NCI-H1417 treated with DMSO at 0.1 percent for 48 hours (cell line): ENCODE measurements at places on chromosomes 13 and 19.

GRCh38 chr13:36872621-36873020 is 47.4 kb downstream of the SMAD9 start:
- DNase-seq = no peak

GRCh38 chr19:14158276-14159023 is 22.1 kb upstream of the ASF1B start:
- DNase-seq = no peak

- no peak for DNase-seq
Observed at GRCh38 chr13:57087006-57087405, 53.7 kb upstream of the PRR20A start.

GRCh38 chr13:26996965-26997752 is 174.5 kb downstream of the USP12 start:
- no peak for DNase-seq

DNA sequence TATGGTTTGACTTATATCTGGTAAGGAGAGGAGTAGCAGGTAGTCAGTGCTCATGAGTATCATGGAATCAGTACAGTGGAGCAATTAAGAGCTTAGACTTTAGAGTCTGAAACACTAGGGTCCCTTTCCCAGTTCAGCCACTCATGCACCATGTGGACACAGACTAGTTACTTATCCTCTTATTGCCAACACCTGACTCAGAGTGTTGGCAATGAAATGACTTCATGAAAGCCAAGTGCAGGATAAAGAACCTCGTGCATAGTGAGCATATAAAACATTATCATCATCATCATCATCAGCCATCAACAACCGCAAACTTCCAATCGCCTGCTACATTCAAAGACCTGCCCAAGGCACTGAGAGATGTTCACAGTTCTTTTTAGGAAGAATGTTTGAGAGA is 164.2 kb downstream of the FOXO1 start:
- DNase-seq = no peak

GRCh38 chr13:113094410-113094800 is 11.2 kb upstream of the F7 start:
- DNase-seq = no peak

DNA sequence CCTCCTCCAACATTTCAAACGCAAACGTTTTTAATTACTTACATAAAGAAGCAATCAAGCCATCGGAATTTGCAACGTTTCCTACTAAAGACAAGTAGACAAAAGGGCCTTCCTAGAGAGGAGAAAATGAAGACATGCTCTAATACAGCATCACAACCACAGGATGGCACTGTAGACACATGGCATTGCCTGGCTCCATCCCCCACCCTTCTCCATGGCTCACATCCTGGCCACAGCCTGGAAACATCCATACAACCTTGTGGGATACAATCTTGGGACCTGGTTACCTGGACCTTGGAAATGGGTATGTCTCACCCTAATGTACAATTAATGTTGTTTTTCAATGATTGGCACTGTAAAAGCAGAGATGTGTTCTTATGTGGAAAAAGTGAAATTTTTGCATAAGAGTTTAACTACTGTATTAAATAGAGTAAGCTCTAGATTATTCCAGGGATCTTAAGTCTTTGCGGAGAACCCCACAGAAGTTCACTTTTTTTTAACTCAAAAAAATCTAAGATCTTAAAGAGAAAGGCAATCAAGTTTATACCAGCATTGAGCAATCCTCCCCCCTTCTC is 21.5 kb downstream of the EBPL start:
- peak; percentile 34 for DNase-seq

GRCh38 chr19:48674921-48675824 is 2.4 kb upstream of the NTN5 start:
- DNase-seq = no peak

DNA sequence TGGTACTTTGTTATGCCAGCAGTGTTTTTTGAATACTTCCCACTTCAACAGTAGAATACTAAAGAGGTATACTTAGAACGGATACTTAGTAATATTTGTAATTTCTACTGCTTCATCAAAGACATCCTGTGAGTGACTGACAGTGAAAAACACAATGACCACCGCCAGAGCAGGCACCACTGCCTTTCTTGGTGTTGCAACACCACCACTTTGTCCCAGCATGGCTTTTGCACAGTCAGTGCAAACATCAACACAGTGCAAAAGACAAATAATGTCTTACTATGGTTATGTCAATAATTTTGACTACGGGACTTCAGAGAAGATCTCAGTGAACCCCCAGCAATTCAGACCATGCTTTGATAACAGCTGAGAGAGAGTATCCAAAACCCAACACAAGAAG is 220.5 kb downstream of the RBM26 start:
- no peak for DNase-seq

- DNase-seq = no peak
Observed at GRCh38 chr19:28169168-28169887, 1043.6 kb downstream of the UQCRFS1 start.

- no peak for DNase-seq
Observed at GRCh38 chr13:106183410-106184065, 351.9 kb downstream of the EFNB2 start.

DNA sequence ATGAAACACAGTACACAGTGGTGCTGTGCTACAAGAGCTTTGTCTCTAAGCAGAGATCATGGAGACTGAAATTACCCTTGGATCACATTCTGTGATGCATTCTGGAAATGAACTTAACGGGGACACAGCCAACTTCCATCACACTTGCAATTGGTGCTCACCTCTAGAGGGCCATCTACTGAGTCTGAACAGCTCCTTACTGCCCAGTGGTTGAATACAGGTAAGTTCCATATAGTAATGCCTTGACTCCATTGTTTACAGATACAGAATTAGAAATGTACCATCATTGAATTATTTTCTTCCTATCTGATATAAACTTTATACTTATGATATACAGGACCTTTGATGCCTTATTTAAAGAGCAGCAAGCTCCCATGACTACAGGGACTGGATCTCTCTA is 686.4 kb downstream of the PCDH9 start:
- DNase-seq = no peak

- no peak for DNase-seq
Observed at GRCh38 chr19:49347835-49348234, 12.6 kb downstream of the CD37 start.

- no peak for DNase-seq
Observed at GRCh38 chr19:46616631-46617322, 8.1 kb downstream of the PTGIR start.

- DNase-seq = no peak
Observed at GRCh38 chr19:29616541-29616940, 10.5 kb downstream of the POP4 start.

GRCh38 chr19:2533686-2534422 is 57.9 kb downstream of the GADD45B start:
- no peak for DNase-seq

- DNase-seq = no peak
Observed at GRCh38 chr13:89831157-89831556, 1516.3 kb upstream of the MIR17HG start.

GRCh38 chr19:310781-311496 is 19.7 kb upstream of the PLPP2 start:
- DNase-seq = no peak

- no peak for DNase-seq
Observed at GRCh38 chr13:30422054-30422839, at the start of gene UBE2L5. Gene UBE2L5 (plus strand): TSS chr13:30422493. CDS start chr13:30427991, 5,498 bp downstream.

DNA sequence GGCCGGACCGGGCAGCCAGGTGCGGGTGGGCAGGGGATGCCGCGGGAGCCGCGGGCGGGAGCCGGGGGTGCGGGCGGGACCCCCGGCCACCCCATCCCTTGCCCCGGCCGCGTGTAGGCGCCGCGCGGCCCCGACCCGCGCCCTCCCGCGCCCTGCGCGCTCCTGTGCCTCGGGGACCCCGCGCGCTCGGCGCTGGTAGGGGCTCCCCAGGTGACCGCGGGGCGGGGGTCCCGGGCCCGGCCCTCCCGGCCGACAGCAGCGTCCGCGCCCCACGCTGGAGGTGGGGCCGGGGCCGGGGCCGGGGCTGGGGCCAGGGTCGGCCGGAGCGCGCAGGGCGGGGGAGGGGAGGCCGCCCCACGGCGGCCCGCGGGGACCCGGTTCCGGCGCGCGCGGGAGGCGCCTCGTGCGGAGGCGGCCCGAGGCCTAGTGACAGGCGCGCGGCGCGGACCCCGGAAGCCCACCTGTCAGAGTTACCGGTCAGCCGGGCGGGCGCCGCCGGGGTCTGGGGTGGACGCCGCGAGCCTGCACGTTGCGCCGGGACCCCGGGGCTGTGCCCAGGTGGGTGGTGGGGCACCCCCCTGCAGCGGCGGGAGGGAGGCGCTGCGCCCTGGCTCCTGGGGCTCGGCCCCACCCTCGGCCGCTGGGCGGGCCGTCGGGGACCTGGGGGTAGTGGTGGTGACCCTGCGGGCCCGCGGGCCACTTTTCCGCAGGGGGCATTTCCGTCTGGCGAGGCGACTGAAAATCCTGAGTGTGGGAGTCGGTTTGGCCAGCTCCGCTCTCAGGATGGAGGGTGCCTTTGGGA is 518 bp downstream of the TFDP1 start:
- DNase-seq = no peak

DNA sequence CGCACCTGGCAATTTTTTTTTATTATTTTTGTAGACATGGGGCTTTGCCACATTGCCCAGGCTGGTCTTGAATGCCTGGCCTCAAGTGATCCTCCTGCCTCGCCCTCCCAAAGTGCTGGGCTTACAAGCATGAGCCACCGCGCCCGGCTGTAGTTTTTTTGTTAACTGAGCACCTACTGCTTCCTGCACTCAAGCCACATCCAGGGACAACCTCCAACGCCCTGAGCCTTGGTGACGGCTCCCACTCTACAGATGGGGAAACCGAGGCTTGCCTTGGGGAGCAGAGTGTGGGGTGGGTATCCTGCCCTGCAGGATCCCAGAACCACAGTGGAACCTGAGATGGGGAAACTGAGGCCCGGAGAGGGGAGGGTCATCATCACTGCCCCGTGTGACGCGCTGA is 3.0 kb downstream of the ELANE start:
- DNase-seq = no peak

- DNase-seq = no peak
Observed at GRCh38 chr19:27974082-27974513, 1238.9 kb downstream of the UQCRFS1 start.

GRCh38 chr19:5782945-5783919 is 1.3 kb downstream of the PRR22 start:
- DNase-seq = no peak

GRCh38 chr19:19409631-19410030 is 4.2 kb downstream of the GATAD2A start:
- no peak for DNase-seq

DNA sequence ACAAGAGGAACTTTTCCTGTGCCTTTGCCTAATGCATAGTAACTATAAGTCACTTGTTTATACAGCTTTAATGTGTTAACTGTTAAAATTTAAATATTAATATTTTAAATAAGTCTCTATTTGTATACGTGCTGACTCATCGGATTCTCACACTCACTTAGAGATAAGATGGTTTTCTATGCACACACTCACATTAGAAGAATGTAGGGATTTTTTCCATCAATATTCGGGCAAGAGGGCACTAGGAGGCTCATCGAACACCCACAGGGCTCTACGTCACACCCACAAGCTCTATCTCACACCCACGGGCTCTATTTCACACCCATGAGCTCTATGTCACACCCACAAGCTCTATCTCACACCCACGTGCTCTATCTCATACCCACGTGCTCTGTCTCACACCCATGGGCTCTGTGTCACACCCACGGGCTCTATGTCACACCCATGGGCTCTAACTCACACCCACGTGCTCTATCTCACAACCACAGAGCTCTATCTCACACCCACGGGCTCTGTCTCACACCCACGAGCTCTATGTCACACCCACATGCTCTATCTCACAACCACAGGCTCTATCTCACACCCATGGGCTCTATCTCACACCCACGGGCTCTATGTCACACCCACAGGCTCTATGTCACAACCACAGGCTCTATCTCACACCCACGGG is 73.4 kb downstream of the COL4A2 start:
- DNase-seq = no peak

DNA sequence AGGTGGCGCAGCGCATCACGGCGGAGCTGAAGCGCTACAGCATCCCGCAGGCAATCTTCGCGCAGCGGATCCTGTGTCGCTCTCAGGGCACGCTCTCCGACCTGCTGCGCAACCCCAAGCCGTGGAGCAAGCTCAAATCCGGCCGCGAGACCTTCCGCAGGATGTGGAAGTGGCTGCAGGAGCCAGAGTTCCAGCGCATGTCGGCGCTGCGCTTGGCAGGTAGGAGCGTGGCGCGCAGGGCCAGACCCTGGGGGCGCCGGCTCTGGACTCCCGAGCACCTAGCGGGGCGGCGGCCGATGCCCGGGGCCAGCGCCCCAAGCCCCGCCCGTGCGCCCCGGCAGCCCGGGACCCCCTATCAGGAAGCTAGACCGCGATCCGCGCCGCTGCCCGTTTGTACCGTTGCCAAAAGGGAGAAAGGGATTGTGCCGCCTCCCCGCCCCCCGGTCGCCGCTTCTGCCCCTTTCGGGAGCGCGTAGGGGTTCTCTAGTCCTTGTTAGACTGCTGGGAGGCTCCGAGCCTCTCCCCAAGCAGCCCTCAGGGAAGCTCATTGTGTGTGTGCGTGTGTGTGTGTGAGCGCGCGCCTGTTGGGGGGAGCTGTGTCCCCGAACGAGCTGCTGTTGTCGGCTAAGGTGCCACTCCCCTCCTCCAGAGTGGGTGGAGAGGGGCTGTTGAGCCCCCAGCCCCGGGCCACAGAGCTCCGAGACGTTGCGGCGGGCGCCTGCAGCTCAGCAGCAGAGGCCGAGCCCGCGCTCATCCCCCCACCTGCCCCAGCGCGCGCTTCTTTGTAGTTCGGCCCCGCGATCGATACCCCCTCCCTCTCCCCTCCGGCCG is 1.5 kb downstream of the ONECUT3 start:
- no peak for DNase-seq

DNA sequence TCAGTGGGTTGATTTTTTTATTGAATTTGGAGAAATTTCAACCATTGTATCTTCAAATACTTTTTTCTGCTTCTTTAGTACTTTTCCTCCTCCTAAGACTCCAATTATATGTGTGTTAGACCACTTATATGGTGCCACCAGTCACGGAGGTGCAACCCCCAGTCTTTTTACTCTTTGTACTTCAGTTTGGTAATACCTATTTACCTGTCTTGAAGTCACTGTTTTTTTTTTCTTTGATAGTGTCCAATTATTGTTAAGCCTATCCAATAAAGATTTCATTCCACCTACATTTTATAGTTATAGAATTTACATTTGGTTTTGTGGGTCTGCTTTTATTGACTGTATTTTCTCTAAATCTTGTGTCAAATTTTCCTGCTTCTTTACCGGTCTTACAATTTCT is 14.9 kb downstream of the ZNF283 start:
- DNase-seq = no peak

DNA sequence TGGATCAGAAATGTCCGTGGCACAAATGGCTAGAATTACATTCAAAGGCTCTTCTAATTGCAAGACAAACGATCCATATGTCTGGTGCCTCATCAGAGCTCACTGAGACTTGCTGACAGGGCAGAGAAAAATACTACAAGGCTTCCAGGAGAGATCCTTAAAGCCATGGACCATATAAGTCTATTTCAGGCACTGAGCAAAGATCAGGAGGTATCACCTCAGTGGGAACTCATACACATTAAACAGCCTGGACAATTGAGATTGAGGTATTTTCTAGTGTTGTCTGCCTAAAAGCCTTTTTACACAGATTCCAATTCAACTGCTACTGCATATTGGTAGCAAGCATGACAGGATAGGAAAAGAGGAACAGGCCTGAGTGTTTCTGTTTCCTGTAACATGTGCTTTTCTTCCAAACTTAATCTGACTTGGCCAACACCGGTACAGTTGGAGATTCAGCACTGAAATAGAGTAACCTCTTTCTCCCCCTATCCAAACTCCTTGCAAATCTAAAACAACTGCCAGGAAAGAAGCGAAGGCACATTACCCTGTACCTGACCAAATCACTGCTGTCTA is 65.9 kb downstream of the SERP2 start:
- no peak for DNase-seq

GRCh38 chr19:48685583-48685982 is 10.2 kb upstream of the FUT2 start:
- DNase-seq = no peak

GRCh38 chr13:96982672-96983071 is 11.6 kb downstream of the OXGR1 start:
- DNase-seq = no peak
